SK-N-SH (cell line): ENCODE measurements at places on chromosomes 2 and 18.
A peak's percentile ranks its signal among the peaks of the same experiment; 100 is the strongest.

DNA sequence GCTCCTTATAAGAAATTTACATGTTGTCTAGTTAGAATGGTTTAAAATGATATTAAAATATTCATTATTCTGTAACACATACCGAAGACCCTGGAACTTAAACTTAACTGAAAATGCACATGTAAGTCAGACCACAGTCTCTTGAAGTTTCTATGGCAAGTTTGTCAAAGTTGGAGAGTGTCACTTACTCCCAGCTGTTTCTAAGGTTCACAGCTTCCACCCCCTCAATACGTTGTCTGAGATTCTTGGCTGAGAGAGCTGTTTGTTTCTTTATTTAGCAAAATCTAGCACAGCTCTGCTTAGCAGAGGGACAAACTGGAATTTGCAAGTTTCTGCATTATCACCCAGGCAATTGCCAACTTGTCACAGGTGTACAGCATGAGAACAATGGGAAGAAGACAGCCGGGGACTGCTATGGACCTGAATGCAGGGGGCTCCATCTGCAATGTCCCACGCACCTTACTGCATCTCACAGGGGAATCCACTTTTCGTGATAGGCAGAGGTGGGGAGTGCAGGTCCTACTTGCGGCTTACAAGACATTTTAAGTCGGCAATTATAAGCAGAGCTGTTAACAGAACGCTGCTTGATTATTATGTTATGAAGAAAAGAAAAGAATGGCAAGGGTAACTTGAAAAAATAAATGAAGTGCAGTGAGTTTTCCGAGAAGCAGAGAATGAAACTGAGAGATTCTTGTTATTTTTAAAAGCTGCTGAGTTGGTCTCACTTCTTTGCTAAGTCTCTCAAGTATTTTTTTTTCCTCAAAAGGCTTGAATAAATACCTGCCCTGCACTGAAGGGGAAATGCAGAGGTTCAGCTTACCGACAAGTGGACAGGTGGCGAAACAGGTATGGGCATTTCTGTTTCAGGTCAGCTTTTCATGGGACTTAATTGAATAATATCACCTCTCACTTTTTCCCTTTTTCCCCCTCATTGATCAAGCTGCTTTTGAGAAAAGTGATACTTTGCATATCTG, 1072.1 kb upstream of the FANCL start:
- DNase-seq = no peak

GRCh38 chr2:72136331-72136730, 11.3 kb downstream of the CYP26B1 start:
- DNase-seq = peak; percentile 17

DNA sequence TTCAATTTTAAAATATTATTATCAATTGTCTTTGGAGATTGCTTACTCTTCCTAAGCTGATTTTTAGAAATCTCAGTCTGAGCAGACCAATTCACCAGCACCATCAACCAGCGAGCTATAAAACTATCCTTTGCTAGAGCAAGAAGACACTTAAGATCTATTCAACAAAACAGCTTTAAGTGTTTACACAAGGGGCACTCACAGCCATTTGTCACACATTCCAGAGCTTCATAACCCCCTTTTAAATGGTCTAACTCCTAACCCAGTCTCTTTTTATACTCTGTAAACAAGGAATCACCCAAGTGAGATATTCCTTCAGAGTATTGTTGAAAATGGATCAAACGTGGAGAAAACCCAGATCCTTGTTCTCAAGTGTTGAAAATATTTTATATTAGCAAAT, 1294.1 kb upstream of the CHAC2 start:
- no peak for DNase-seq

GRCh38 chr2:226716126-226716525, 83.5 kb downstream of the IRS1 start:
- DNase-seq = no peak

DNA sequence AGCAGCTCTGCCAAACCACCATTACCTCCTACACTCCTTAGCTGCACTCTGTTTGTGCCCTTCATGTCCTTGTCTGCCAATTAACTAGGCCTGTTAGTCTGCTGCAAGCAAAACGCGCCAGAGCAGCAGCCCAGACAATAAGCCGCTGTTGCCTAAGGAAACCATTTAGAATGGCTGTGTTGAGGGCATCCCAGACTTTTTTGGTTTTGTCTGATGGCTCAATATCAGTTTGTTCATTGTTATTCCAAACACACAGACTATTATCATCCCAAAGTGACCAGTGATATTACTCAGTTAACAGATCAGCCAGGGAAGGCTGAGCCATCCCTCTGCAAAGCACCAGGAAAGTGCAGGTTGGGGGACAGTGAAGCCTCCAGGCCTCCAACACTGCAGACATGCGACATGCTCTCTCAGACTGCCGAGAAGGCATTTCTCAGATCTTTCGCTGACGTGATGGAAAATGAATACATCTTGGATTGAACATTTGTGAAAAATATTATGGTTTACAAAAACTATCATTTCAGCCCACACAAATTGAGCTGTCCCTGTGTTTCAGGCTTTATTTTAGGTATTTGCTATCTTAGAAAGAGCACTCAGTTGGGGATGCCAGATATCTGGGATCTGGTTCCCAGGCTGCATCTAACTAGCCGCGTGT, 182.0 kb upstream of the HNRNPA3 start:
- peak; percentile 57 for DNase-seq

GRCh38 chr2:209526561-209526960, 102.7 kb downstream of the MAP2 start:
- no peak for DNase-seq

DNA sequence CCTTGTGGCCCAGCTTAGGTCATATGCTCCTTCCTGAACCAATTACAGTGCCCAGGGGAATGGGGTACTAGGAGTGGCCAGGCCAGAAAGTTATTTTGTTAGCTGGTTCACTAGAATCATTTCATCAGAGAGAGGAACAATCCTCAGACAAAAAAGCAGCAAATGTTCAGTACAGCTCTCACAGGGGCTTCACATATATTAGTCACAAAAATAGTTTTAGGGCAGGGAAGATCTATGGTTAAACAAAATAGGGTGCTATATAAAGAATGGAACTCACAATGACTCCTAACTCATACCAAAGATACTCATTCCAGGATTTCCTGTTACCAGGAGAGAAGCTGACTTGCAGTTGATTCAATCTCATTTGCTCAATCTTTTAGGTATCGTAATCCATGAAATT, 71.0 kb downstream of the CWC22 start:
- no peak for DNase-seq

GRCh38 chr2:176643646-176644045, 374.4 kb downstream of the MTX2 start:
- peak; percentile 62 for DNase-seq

DNA sequence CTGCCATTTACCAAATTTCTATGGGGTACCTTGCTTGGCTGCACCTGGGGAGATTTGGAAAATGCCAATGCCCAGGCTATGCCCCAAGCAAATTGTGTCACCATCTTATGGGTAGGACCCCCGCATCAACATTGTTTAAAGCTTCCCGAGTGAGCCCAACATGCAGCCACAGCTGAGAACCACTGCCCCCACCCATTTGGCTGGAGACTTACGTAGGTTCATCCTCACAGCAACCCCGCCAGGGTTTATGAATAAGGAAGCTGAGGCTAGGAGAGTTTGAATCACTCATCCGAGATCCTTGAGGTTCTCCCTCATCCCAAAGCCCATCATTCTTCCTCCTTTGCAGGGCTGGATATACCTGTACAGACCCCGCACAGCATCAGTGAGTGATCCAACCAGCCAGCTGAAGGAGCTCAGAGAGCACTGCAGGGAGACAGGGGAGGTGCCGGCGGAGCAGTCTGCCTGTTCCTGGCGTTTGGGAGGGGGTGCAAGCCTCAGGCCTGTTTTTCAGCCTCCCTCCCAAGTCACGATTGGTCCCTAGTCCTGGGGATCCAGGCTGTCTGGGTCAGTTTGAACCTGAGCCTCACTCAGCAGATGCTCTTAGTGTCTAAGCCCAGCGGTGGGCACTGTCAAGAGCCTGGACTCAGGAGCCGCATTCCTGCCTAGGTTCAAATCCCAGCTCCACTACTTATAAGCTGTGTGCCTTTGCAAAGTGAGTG, 164.9 kb downstream of the SMAD7 start:
- DNase-seq = no peak

DNA sequence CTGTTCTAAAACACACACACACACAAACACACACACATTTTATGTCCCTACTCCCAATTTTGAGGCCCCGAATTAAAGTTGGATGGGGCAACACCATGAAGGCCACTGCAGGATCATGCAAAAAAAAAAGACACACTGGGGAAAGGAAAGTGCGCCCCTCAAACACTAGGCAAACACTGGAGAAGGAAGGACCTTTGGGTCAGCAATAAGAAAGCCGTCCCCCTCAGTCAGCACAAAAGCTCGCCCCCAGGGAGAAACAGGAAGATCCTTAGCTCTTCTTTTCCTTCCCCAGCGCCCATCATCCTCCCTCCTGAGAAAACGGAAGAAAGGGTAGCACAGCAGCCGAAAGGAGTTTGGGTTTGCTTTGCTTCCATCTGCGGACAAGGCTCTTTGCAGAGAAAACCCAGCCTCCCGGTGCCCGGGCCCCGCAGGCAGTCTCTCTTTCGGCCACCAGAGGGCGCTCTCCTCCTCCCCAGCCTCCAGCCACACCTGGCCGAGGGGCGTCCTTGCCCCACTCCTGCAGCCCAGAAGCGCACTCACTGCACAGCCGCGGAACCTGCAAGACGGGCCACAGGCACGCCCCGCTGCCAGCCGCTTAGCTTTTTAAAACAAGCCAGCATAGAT, 248.5 kb downstream of the CDH20 start:
- peak; percentile 88 for DNase-seq

DNA sequence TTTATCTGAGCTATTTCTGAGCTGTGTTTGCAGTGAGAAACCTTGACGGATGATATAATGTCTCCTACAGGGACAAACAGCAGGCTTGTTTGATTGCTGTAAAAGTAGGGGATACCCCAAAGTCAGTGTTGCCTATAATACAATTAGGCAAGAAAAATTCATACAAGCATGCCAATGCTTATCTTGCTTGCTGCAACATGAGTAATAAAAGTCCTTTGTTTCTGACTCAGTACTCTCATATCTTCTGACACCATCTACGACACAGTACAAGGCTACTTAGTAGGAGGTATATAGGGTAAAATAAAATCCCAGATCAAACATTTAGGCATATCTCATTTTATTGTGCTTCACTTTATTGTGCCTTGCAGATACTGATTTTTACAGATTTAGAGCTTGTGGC, 33.0 kb downstream of the ERBB4 start:
- no peak for DNase-seq

- no peak for DNase-seq
These were observed 121.8 kb upstream of the HNMT start for GRCh38 chr2:137842430-137842829.

- no peak for DNase-seq
These were observed 253.2 kb downstream of the GLI2 start for GRCh38 chr2:120988700-120989511.

GRCh38 chr2:134778372-134778771, 59.6 kb upstream of the TMEM163 start:
- DNase-seq = peak; percentile 11

GRCh38 chr2:22497789-22498188, 887.2 kb upstream of the KLHL29 start:
- DNase-seq = no peak

- no peak for DNase-seq
These were observed 55.4 kb downstream of the XRCC5 start for GRCh38 chr2:216164576-216164975.

- DNase-seq = peak; percentile 36
These were observed 56.2 kb downstream of the EMILIN2 start for GRCh38 chr18:2903006-2903405.

DNA sequence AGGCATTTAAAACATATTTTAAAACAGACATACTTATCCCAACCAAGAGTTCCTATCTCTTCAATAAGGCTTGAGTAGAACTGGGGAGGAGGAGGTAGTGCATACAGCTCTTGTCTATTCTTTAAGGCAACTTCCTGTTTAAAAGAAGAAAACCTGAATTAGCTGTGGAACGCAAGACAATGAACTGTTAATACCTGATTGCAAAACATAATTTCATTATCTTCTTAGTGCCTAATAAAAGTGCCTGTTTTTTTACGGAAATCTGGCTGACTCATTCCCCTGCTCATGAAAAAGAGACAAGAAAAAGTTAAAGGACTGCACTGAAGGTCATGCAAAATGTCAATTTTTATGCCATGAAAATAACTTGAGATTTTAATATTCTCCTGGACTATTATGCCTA, 19.2 kb downstream of the FANCL start:
- no peak for DNase-seq

- DNase-seq = no peak
These were observed 2.4 kb downstream of the SRD5A2 start for GRCh38 chr2:31578316-31578715.

GRCh38 chr2:106562268-106563186, 75.4 kb downstream of the CD8B2 start:
- DNase-seq = no peak

DNA sequence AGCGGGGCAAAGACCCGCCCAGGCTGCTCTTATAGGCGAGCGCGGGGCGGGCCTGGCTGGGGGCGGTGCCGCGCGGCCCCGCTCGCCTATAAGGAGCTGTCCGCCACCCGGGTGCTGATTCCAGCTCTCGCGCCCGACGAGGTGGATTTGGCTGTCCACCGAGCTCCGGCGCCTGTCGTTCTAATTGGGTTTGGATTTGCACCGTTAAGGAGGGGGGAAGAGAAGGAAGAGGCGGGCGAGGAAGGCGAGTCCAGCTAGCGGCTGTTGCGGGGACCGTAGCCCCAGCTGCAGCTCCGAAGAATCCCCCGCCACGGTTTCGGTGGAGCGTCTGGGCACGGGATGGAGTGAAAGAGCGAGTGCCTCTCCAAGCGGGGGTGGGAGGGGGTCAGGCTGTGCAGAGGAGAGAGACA, at the start of gene CNTNAP5:
TSS of gene CNTNAP5 (plus strand) at position 117 of the 410 bp plus-strand sequence. CDS start 364 bp downstream, outside the sequence.
- DNase-seq = peak; percentile 89

- DNase-seq = no peak
These were observed 101.4 kb downstream of the MYOM1 start for GRCh38 chr18:3118195-3119010.

DNA sequence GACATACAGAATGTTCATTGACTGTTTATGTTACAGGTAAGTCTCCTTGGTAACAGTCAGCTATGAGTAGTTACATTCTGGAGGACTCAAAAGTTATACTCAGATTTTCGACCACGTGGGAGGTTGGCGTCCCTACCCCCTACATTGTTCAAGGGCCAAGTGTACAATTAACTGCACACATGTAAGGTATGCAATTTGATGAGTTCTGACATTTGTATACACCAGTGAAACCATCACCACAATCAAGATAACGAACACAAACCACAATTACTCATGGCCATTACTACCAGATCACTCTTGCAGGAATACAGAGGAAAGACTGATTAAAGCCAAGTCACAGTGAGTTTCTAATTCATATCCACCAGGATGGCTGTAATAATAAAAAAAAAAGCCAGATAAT, 39.6 kb upstream of the LDLRAD4 start:
- DNase-seq = no peak
